Activated CD4-positive, alpha-beta T cell treated with anti-CD3 and anti-CD28 coated beads, Interleukin-2, amount 50 U/mL, for 1 hour (primary cell): ENCODE measurements at places on chromosomes 3 and 15.

- DNase-seq, result no peak
These were observed 24.3 kb upstream of the PTX3 start for GRCh38 chr3:157412323-157412855.

DNA sequence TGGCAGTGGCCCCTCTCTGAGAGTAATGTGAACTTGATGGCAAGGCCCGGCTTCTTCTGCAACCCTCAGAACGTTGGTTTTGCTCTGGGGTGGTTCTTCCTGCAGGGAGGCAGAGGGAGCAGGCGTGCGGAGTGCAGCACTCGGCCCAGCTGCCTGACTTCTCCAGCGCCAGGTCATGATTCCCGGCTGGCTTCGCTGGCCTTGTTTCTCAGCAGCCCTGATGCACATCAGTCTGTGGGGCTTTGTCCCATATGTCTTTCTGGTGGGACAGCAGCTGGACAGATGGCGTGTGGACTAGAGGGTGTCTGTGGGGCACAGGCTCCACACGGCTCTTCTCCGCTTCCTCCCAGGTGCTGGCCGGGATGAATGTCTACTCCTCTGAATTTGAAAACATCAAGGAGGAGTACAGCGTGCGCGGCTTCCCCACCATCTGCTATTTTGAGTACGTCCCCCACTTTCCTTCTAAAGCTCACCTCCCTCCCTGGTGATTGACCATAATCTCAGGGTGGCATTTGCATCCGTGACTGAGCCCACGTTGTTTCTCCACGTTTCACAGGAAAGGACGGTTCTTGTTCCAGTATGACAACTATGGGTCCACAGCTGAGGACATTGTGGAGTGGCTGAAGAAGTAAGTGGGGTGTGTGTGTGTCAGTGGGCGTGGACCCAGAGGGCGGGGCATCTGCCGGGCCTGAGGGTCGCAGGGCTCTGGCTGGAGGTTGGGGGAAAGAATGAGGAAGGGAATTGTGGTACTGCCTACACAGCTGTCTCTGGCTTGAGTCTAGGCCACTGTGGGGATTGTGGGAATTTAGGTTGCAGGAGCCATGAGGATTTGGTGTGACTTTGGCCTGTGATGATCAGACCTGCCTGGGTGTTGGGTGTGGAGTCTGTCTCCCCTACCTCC, 57.1 kb downstream of the PDIA5 start:
- no peak for DNase-seq

GRCh38 chr15:85831415-85832113, 36.8 kb upstream of the KLHL25 start:
- peak; percentile 25 for DNase-seq

DNA sequence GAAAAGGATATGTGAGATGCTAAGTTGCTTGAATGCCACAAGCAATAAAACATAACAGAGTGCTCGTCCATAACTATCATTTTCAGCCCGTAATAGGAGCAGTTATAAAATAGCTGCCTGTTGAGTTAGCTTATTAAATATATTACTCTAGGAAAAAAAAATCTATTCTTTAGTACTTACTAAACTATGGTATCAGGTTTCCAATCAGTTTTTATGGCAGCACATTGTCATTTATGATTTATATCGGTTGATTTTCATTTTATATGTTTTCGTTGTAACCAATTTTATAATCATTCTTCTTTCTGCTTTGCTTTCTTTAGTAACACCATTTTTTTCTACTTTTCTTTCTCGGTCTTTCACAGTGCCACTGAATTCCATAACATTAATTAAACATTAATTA, 51.9 kb downstream of the SEMA6D start:
- no peak for DNase-seq

DNA sequence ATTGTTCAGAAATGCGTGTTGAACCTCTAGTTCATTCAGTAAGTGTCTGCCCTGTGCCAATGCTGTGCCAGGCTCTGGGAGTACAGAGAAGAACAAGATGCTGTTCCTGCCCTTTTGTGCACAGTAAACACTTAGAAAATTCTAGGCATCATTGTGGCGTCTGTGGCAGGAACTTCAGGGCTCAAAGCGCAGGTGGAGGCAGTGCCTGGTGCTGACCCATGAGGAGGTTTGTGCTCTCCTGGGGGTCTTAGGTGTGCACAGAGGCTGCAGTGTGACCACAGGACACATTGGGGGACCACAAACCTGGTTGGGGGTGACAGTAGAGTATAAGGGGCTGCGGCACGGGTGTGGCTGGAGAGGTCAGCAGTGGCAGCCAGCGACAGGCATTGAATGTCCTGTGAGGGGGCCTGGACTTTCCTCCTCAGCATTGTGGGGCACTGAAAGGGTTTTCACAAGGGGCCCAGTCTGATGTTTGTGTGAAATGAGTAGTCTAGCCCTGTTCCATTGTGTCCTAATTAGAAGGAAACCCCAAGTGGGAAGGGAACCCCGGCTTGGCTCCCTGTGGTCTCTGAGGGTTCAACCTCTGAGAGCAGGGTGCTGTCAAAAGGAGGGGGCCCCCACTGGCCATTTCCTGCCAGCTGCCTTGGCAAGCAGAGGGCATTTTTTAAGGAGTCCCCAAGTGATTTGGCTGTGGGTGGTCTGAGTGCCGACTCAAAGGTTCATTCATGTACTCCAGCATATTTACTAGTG, 20.9 kb downstream of the MRAS start:
- no peak for DNase-seq

- no peak for DNase-seq
These were observed 12.9 kb downstream of the WNT5A start for GRCh38 chr3:55474213-55474632.

- DNase-seq, result no peak
These were observed 1.9 kb downstream of the NFKBIZ start for GRCh38 chr3:101851072-101851770.

DNA sequence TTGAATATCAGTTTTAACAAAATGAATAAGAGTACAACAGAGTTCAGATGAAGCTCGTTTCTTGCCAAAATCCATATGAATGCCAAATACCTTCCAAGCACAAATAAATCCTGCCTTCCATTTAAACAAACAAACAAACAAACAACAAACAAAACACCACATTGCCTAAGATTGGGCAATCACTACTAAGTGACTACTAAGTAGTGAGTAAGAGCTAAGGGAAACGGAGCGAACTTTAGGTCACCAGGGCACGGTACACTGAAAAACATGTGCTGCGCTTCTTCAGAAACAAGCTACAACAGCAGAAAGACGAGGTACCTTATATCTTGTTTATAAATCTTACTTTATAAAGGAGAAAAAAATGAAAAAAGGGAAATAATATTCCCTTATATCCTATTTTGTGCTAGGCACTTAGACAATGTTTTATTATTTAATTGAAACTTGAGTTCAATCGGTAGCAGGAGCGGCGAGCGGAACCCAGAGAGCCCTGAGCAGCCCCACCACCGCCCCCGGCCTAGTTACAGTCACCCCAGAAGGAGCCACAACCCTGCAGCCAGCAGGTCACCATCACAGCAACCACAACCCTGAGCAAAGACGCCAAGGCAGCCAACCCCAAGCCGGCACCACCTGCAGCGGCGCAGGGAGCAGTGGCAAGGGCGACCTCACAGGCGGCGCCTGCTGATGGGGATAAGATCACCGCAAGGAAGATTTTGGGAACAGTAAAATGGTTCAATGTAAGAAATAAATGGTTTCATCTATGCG, 216.9 kb downstream of the ZBTB20 start:
- no peak for DNase-seq

GRCh38 chr15:100256970-100257650, 84.7 kb downstream of the ADAMTS17 start:
- DNase-seq, result no peak

GRCh38 chr3:50627407-50628051, 10.6 kb downstream of the MAPKAPK3 start:
- DNase-seq, result no peak

GRCh38 chr3:160754371-160754854, 1.6 kb upstream of the PPM1L start:
- DNase-seq, result peak; percentile 7

DNA sequence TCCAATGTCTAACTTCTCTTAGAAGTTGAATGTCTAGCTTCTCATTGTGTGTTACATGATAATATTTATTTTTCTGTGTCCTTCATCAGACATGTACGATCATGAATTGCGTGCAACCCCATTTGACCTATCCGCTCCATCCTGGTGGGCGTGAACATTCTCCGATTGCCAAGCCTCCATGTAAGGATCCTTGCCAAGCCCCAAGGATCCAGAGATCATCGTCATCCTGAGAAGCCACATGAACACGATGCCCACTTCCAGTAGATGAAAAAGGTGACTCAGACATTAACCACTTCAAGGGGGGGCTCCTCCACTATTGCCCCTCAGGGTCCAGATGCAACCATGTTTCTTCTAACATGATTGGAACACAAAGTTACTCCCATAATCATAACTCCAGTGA, 25.5 kb upstream of the KNG1 start:
- DNase-seq, result no peak

GRCh38 chr3:46022909-46023785, 4.1 kb downstream of the XCR1 start:
- no peak for DNase-seq

DNA sequence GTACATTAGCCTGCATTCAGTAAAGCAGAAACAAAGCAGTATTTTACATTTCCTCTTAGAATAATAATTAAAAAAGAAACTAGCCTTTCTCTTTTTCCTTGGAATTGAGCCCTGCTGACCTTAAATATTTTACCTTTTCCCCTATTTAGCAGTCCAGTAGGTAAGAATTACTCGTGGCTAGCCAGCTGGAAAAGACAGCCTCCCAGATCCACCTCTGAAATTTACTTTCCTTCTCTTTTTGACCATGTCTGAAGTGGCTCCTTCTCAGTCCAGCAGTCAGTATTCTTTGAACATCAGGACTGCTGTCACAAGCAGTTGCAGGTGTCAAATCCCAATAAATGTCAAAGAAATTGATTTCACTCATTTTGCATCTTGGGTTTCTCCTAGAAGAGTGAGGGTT, 311.5 kb upstream of the DCBLD2 start:
- no peak for DNase-seq

GRCh38 chr3:183360971-183361624, 67.3 kb downstream of the MCF2L2 start:
- DNase-seq, result no peak

- DNase-seq, result no peak
These were observed 42.0 kb upstream of the SEC61A1 start for GRCh38 chr3:128009952-128010846.

DNA sequence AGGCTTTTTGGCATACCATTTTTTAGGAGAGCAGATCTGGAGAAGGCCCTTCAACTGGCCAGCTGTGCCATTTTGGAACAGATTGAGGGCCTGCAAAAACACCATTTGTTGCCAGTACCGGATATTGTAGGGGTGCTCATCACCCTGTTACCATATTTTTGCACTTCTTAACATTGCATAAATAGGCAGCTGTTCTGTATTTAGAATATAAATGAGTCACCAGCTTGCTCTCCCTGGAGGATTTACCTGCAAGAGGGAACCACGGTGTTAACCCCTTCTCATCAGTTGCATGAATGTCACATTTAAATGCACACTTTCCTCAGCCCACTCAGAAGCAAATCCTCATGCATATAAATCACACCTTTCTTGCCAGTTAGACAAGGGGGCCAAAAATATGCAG, 435.6 kb downstream of the ROBO2 start:
- DNase-seq, result no peak

GRCh38 chr3:62696011-62696410, 179.2 kb downstream of the CADPS start:
- no peak for DNase-seq

DNA sequence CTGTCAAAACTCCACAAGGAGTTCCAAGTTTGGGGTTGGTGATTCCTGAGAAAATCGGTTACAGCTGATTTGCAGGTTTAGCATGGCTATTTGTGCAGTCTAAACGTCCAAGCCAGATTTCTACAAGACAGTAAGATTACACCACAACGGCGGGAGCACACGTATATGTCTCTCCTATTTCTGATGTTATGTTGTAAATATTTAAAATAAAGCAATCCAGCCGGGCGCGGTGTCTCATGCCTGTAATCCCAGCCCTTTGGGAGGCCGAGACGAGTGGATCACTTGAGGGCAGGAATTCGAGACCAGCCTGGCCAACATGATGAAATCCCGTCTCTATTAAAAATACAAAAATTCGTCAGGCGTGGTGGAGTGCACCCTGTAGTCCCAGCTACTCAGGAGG, 106.8 kb upstream of the IGF1R start:
- no peak for DNase-seq

GRCh38 chr3:186790261-186790981, 7.0 kb downstream of the EIF4A2 start:
- DNase-seq, result no peak

GRCh38 chr3:13872451-13872850, 7.4 kb downstream of the WNT7A start:
- no peak for DNase-seq

GRCh38 chr3:26381411-26381810, 241.2 kb upstream of the LRRC3B start:
- DNase-seq, result no peak

DNA sequence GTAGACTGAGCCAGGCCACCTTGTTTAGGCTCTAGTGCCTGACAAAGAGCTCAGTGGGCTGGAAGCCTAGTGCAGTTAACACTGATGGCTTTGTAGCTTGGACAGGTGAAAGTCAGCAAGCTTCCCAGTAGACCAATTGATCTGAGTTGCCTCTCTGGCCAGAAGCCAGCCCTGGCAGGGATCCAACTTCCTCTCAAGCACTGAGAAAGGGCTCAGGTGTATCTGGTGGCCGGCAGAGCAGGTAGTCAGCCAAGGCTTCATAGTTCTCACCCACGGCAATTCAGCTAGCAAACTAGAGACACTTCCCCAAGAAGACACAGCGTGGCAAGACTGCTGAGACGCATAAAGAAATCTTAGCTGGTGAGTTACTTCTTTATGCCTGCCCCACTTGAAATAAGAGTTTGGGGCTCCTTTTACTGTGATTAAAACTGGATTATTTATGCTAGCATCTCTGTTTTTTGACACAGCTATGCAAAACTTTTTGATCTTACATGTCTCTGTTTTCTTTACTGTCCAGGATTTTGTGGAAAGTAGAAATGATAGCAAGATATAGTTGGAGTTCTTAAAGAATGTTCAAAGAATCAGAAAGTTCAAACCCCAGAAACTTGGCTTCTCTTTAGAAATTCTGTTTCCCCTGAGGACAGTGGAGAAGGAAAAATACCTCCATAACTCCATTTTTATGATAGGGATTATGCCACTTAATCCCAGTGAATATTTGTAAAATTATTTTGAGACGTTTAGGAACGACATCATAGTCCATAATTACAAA, 8.4 kb upstream of the CA12 start:
- DNase-seq, result peak; percentile 26

DNA sequence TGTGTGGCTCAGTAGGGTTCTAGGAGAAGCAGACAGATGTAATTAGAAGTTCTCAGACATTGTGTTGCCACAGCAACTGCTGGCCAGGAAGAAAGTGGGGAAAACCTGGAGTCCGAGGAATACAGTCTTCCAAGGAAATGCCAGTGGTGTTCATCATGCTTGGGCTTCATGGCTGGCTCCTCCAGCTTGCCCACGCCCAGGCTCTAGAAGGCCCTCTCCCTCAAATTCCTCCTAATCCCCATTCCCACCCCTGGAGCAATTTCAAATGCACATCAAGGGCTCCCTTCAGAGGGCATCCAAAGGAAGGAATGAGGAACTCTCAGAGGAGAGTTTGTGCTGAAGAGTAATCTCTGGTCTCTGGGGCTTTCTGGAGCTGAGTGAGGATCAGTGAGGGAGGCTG, 21.9 kb downstream of the FSTL1 start:
- DNase-seq, result no peak
